ENCODE measurements at places on chromosomes 7 and 10.

GRCh38 chr10:91381257-91381891 lies 28.8 kb upstream of the HECTD2 start:
- no peak for DNase-seq

DNA sequence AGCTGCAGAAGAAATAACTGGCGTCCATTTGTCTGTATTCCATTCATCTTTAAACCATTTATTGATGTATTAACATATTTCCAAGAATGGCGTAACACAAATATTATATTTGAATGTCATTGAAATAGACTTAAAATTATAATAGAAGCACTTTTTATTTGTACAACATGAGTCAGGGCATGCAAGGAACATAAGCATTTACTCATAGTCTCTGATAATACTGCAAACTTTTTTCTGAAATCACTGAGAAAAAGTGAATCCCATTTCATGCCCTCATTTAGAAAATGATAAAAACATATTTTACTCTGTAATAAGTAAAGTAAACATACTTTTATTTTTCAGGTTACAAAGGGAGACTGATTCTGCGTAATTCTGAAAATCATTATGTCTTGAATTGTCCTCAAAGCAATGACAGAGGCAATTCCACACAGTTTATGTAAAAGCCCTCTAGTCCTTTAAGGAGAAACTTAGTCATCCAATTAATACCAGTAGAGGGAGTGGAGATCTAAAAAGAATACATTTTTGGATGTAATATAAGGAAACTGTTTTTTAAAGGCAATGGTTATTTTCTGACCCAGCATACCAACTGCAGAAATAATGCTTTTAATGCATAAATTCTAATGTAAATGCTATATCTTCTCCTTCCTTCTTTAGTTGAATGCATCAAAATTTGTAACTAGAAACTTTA lies 58.1 kb downstream of the AGMO start:
- DNase-seq, result no peak

DNA sequence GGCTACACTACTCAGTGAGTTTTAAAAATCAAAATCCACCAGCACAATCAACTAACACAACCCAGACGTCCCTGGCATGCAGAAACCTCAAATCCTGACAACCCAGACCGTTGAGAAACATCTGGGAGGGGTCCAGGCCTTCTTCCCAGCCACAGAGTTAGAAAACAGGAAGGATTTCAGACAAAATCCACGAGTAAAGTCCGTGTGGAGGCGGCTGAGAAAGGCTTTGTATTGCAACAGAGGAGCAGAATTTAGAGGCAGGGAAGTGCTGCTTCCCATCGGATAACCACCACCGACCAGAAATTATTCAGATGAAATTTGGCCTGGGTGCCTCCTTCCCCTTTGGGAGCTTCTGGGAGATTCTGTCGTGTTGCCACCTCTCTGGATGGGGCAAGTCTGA lies 61.5 kb downstream of the TNS3 start:
- no peak for DNase-seq

GRCh38 chr10:116239229-116239628 lies 33.8 kb downstream of the GFRA1 start:
- DNase-seq, result no peak

DNA sequence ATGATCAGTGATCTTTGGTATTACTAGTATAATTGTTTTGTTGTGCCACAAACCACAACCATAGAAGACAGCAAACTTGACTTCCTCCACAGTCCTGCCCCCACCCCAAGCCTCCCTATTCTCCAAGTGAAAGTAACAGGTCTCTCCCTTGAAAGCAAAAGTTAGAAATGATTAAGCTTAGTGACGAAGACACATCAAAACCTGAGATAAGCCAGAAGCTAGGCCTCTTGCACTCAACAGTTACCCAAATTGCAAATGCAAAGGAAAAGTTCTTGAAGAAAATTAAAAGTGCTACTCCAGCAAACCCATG lies 7.5 kb downstream of the SAR1A start:
- no peak for DNase-seq

DNA sequence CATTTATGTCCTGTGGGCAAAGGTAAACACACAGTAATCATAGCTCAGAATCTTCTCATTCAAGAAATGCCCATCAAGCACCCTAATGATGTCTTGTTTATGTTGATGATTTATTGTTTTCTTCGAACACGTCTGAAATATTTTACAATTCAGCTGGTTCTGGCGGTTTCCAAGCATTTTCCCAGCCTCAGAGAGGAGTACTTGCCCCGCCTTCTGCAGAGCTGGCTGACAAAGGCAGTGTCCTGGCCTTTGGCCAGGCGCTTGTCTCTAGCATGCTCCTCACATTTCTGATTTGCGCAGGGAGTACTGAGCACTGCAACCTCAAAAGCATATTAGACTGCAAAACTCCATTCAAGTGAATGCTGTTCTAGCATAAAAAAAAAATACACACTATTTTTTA lies 314.2 kb upstream of the GNAI1 start:
- peak; percentile 33 for DNase-seq

DNA sequence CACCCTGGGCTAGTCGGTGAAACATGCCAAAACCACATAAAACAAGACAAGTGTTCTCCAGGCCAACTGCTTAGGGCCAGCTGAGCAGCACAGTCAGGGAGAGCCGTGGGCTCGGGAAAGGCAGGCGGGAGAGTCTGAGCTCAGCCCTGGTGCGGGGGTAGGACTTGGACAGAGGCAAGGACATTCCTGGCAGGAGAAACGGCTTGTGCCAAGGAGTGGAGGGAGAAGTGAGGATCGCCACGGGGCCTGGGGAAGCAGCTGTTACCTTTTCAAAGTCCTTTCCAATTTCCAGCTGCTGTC lies 4.2 kb downstream of the ELN start:
- no peak for DNase-seq

- no peak for DNase-seq
Measured at GRCh38 chr7:124758327-124758726, 7.3 kb downstream of the GPR37 start.

GRCh38 chr10:29998142-29998808 lies 61.1 kb downstream of the JCAD start:
- DNase-seq, result peak; percentile 14

- DNase-seq, result no peak
Measured at GRCh38 chr7:102424787-102425218, 8.6 kb upstream of the ORAI2 start.

GRCh38 chr10:27783660-27784059 lies 38.0 kb upstream of the MKX start:
- no peak for DNase-seq

- DNase-seq, result no peak
Measured at GRCh38 chr7:11911900-11912299, 79.9 kb upstream of the THSD7A start.

DNA sequence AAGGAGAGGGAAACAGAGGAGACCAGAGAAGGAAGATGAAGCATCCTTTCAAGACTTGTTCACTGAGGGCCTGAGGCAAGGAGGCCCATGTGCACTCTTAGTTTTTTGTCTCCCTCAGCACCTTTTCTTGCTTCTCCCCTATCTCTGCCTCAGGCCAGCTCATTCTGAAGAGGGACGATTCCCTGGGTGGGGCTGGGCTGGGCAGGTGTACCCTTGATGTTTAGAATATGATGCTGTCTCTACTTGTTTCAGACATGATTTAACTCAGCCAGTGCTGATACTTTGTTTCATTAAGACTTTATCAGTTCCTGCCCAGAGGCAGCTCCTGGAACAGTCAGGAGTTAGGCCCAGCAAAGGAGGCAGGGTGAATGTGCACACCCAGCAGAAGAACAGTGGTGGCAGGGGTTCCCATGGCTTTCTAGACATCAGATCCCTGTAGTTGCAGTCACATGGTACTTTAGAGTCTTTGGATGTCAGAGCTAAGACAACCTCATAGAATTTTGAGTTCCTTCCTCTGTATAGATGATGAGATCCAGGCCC lies 3.4 kb downstream of the PRXL2A start:
- DNase-seq, result no peak

DNA sequence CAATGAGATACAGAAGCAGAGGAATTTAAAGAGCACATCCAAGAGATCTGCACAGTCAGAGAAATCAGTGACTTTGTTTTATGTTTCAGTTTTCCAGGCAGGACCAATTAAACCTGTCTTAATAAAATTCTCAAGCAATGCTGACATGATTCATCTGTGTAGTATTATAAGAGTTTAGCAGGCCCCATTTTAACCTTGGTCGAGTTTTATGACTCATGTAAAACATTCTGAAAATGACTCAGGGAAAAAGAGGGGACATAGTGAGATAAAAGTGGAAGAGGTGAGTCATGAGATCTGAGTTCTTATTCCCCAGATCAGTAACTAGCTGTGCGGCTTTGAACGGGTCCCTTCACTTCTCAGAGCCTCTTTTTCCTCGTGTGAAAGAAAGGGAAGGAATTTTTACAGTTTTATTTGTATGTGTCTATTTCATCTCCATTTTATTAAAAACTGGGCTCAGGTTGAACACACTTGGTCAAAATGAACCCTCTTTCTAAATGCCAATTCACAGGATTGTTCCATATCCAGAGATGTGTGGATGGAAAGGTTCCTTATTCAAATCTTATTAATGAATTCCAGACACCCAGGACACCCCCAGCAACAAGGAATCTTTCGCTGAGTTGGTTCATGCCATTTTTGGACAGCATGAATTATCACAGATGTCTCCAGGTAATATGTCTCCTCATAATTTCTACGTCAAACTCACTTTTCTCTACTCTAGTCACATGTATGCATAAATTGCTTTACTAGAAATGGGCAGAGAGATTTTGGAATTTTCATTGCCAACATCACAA lies 143.2 kb downstream of the JAZF1 start:
- no peak for DNase-seq

DNA sequence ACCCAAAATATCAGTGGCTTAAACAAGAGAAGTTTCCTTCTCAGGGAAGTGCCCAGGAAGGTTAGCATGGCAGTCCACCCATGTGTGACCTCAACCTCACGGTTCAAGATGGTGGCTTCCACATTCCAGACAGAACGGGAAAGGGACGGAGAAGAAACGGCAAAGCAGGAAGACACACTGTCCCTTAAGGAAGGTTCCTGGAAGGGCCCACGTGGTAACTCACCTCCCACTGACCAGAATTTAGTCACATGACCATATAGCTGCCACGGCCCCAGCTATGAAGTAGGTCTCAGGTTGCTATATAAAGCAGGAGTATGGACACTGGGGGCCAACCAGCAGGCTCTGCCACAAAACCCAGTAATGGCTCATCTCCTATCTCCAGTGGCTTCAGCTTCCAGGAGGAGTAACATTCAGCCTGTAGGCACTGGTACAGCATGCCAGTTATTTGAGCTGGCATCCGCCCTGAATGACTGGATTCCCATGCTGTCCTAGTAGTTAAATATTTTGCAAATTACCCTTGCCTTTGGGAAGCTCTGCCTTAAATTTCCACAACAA lies 278.5 kb upstream of the KLF14 start:
- no peak for DNase-seq

GRCh38 chr10:87849001-87849400 lies 14.3 kb downstream of the KLLN start:
- no peak for DNase-seq

DNA sequence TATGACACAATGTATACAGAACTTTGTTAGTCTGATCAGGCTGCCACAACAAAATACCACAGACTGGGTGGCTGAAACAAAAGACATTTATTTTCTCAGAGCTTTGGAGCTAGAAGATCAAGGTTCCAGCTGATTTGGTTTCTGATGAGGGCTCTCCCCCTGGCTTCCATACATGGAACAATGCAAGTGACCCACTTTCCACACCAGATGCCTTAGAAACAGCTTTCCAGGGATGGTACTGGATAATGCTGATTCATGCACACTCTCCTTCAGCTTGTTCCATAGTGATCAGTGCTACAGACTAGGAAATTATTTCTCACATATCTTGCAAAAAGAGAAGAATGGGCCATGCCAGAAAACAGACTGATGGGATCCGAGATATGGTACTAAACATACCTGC lies 1274.9 kb upstream of the SORCS1 start:
- no peak for DNase-seq

DNA sequence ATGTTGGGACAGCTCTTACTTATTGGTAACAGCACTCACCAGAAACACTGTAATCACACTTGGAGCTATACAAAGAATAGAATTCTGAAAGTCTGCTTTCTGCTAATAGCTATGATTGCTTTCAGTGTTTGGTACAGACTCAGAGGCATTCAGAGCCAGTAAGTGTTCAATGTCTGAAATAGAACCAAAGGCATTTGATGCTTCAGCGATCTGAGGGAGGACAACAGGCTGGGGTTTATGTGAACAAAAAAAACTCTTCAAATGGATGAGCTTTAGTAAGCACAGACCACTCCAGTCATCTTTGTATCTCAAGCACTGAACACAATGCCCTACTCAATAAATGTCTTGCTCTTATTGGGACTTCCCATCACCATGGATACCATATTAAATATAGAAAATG lies 322.8 kb upstream of the GRM3 start:
- DNase-seq, result no peak

- DNase-seq, result no peak
Measured at GRCh38 chr10:70352401-70353097, 29.9 kb downstream of the LRRC20 start.

- DNase-seq, result no peak
Measured at GRCh38 chr7:3937146-3937545, 636.1 kb downstream of the SDK1 start.

GRCh38 chr7:46886669-46887374 lies 695.1 kb downstream of the TNS3 start:
- no peak for DNase-seq

GRCh38 chr7:42770114-42770513 lies 141.8 kb downstream of the C7orf25 start:
- DNase-seq, result no peak

- DNase-seq, result peak; percentile 15
Measured at GRCh38 chr10:114538181-114538906, 119.7 kb downstream of the ABLIM1 start.

GRCh38 chr10:99358101-99358500 lies 28.9 kb downstream of the CNNM1 start:
- DNase-seq, result no peak

- DNase-seq, result no peak
Measured at GRCh38 chr10:79629955-79630327, 19.2 kb downstream of the SFTPA1 start.

GRCh38 chr7:138417078-138417700 lies 42.9 kb upstream of the TRIM24 start:
- DNase-seq, result no peak

DNA sequence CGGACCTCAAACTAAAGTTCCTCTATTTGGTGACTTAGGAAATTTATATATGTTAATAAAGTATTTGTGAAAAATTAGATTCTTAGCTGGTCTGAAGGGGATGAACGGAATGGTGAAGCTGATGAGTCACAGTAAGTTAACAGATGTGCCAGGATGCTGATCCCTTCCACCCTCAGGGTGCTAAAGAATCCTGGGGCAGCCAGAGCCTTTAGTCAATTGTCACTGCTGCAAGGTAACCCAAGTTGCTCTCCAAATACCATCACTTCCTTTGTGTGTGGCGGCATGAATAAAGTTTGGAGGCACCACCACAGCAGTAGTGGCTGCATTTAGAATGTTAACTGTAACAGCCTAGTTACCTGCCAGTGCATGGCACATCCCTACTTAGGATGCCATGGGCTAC lies 222.6 kb upstream of the PPP1R3A start:
- no peak for DNase-seq

GRCh38 chr7:132789281-132789680 lies 213.0 kb upstream of the PLXNA4 start:
- DNase-seq, result no peak

GRCh38 chr7:130205084-130205947 lies at the start of gene TMEM209:
TMEM209 (minus strand) TSS chr7:130205406; CDS start chr7:130205375, 31 bp downstream.
- DNase-seq, result peak; percentile 98

GRCh38 chr7:35465791-35466336 lies 212.0 kb upstream of the TBX20 start:
- no peak for DNase-seq

GRCh38 chr10:69757553-69758309 lies 44.0 kb upstream of the COL13A1 start:
- DNase-seq, result no peak
